Central memory CD8-positive, alpha-beta T cell (primary cell): ENCODE measurements at places on chromosomes 5 and 9.

DNA sequence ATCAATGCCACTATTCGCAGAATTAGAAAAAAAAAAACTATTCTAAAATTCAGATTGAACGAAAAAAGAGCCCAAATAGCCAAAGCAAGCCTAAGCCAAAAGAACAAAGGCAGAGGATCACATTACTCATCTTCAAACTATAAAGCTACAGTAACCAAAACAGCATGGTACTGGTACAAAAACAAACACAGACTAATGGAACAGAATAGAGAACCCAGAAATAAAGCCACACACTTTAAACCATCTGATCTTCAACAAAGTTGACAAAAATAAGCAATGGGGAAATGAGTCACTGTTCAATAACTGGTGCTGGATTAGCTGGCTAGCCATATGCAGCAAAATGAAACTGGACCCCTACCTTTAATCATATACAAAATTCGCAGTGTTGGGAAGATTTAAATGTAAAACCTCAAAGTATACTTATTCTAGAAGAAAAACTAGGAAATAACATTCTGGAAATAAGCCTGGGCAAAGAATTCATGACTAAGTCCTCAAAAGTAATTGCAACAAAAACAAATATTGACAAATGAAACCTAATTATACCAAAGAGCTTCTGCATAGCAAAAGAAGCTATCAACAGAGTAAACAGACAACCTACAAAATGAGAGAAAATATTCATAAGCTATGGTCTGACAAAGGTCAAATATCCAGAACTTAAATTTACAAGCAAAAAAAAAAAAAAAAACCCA is 153.7 kb downstream of the NDUFS4 start:
- DNase-seq = no peak

GRCh38 chr5:58854441-58854840 is 271.6 kb downstream of the RAB3C start:
- DNase-seq = no peak

GRCh38 chr5:133952729-133953567 is 15.5 kb downstream of the C5orf15 start:
- DNase-seq = no peak

- no peak for DNase-seq
These were observed 61.8 kb upstream of the SLC30A5 start for GRCh38 chr5:69032009-69032408.

GRCh38 chr5:173801006-173801405 is 87.1 kb upstream of the CPEB4 start:
- no peak for DNase-seq

GRCh38 chr9:101508211-101508610 is 25.4 kb upstream of the RNF20 start:
- DNase-seq = no peak

DNA sequence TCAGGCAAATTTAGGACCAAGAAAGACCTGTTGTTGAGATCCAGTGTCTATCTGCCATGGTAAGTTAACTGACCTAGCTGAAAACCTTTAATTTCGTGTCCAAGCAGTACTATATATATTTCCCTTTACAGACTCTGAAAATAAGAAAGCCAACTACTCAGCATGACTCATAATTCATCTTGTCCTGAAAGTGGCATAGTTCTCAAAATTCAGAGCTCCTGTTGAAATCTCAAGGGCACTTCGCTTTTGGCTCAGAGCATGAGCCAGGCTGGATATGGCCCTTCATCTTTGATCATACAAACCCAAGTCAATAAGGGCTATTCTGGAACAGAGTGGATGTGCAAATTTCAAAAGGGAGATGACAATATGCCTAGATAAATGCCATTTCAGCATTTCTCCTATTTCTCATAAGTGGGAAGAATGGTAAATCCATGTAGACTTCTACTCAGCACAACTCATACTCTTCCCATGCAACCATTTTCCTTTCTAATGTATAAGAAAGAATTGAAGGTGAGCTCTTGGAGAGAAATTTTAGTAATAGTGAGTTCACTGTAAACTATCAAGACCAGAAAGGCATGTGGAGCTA is 567.9 kb upstream of the DAB2 start:
- no peak for DNase-seq

DNA sequence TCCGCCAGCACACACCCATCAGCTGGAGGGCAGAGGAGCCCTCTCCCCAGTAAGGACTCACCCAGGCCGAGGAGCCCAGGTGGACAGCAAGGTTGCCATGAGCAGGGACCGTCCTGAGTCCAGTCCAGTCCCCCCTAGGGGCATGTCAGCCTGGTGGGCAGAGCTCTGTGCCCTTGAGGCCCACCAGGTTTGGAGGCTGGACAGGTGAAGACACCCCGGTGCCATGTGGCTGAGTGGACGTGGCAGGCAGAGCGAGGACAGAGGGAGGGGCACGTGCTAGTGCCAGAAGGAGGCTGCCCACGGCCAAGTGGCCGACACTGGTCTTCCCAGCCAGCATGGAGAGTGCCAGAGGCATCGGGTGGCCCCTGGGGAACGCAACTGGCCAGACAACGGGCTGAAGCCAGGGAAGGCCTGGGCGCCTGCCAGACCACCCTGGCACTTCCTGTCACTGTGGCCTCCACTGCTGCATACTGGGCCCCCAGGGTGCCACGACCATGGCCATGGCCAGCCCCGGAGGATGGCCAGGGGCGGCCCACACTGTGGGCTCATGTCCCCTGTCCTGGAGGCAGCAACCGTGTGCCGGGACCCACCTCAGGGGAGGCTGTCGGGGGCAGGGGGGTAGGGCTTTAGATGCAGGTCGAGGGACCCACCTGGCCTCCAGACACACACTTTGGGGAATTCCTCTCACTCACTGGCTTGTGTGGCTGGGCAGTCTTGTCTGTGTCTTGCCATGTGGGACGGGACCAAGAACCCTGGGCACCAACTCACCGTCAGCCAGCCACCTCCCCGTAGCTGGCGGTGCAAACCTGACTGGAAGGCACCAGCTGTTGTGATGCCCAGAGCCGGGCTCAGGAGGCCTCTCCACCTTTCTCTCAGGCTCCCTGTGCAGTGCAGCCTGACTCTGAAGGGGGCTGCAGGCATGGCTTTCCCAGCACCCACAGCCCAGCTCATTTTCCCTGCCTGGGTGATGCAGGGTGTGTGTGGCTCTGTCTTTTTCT is 42.3 kb upstream of the LPCAT1 start:
- no peak for DNase-seq

DNA sequence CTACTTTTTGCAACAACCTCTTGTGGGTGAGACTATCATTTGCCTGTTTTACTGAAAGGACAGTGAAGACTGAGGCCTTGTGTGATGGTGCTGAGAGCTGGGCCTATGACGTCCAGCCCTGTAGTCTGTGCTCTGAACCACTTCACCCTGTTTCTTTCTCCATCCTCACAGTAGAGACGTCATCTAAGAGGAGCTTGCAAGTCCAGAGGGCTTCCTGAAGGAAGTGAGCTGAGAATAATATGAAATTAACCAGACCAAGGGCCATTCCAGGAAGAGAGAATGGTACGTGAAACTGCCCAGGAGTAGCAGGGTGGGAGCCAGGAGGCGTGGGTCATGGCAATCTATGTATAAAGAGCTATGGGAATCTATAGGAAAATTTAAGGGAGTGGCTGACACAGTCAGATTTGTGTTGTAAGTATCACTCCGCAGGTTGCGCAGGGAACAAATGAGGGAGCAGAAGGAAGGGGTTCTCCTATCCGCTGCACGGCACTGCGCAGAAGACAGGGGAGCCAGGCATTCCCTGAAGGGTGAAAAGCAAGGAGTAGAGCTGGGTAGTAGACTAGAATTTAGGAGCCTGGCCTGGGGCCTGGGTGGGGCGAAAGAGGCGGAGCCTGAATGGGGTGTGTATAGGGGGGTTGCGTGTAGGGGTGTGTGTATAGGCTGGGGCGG is 596 bp upstream of the FGFR4 start:
- DNase-seq = no peak

DNA sequence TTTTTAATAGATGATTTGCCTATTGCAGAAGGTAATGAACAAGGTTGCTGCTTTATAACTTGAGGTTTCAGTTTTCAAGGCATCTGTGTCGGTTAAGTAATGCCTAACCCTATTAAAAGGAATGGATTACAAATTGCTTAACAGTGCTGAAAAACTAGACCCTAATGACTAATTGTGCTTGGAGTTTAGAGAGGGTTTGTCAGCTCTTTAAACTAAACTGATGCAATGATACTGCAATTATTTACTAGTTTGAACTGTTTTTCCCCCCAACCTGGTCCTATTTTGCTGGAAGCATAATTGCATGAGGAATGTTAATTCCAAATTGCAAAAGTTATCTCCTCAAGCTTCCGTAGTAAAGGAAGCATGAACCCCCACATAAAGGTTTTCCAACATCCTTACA is 39.3 kb upstream of the TLX3 start:
- DNase-seq = no peak

DNA sequence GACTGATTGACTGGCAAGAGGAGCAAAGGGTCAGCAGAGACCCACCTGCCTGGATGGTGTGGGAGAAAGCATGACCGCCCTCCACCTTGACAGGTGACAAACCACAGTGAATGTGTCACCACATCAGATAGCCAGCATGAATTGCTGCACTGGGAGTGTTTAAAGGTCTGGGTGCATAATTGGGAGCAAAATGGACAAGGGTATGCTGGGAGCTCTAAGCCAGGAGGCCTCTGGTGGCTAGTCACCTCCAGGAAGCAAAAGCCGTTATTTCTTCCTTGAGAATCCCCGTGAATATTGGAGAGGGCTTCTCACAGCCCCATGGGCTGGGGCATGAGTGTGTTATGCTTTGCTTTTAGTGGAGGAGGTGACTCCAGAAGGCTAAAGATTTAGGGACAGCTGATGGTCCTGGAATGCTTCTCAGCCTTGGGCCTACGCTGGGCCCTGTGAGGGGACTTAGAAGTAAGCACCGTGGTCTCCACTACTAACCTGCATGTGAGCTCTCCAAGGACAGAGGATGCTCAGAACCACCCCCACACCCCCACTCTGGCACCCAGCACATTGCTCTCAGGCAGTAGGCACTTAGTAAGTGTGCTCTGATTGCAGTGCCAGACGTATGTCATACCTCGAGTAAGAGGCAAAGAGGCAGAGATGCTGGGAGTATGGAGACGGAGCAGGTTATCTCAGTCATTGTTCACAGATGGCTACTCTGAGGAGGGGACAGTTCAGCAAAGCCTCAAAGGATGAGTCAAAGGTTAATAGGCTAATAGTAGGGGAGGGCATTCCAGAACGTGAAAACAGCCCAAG is 9.1 kb upstream of the IRF1 start:
- no peak for DNase-seq

- no peak for DNase-seq
These were observed 146.6 kb upstream of the PCA3 start for GRCh38 chr9:76617497-76618175.

DNA sequence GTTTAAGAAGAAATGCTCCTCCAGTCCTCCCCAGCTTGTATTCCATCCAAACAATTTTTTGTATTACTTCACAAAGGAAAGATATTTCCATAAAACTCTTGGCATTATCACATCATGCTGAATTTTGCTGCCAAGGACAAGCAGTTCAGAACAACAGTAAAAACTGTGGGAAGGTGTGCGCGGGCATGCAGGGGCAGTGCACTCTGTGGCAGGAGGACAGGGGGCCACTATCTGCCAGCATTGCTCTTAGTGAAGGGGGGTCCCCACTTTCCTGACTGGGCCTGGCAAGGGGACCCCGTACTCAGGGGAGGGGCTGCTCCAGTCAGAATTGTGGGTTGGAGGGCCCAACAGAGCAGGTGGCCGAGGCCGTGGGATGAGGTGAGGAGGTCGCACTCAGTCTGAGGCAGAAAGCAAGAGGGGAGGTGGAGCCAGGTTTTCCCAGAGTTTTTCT is 32.8 kb downstream of the ANGPTL2 start:
- DNase-seq = no peak

- DNase-seq = no peak
These were observed 667 bp upstream of the FRRS1L start for GRCh38 chr9:109167716-109168115.

DNA sequence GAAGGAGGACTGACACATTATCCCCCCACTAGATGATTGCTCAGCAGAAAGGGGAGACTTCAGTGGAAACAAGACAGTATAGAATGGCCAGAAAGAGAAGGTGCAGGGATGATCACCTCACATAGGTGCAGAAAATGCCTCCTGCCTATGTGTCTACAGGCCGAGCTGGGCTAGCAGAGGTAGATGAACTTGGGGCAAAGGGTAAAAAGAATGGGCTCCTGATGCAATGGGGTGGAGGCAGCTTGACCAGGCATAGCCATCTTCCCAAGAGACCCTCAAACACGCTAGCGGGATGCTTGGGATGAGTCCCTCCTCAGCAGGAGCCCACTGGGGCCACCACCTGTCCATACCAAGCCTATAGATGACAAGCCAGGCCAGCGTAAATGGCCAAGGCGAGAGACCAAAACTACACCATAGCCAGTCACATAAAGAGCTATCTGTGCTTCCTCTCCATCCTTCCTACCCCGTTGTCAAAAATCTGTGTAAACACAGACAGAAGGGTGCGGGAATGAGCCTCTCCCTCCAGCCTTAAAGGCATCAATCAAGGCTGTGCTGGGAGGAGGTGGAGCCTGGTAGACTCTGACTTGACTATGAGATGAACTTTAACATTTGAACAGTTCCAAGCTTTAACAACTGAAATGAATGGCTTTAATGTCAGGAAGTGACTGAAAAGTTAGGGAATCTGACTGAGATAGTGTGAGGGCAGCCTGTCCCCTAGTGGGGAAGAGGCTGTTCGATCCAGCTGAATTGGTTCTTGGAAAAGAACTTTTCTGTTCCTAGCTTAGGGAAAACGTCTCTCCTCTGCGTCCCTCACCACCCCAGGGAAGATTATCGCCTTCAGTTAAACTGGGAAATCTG is 10.4 kb downstream of the C9orf152 start:
- no peak for DNase-seq

DNA sequence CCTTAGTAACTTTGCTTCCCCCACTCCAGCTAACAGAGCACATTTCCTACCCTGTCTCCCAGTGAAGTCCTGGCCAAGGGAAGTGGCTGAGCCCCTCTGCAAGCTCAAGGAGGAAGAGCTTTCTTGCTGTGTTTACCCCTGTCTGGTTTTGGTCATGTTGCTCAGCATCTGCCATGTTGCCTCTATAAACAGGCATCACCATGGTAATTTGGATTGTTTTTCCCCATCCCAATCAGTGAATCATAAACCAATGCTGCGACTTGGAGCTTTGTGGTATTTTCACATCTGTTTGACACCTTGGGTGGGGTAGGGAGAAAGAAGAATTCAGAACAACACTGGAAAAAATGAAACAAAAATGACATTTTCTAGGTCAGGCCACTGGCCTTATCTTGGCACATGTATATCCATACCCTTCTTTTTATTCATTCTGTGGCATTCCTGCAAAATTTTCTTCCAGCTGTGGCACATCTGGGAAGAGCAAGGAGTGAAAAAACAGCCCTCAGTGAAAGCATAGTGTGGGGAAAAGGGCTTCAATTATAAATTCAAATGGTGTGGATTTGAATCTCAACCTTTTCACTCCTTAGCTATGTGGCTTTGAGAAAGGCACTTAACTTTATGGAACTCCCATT is 42.5 kb downstream of the SLIT3 start:
- no peak for DNase-seq

- no peak for DNase-seq
These were observed 384.6 kb downstream of the SH3GL2 start for GRCh38 chr9:17963498-17963897.

GRCh38 chr5:125583321-125584139 is 837.1 kb upstream of the ZNF608 start:
- no peak for DNase-seq
